Fibroblast of skin of left quadriceps (primary cell): ENCODE measurements at places on chromosomes 11 and 22.

DNA sequence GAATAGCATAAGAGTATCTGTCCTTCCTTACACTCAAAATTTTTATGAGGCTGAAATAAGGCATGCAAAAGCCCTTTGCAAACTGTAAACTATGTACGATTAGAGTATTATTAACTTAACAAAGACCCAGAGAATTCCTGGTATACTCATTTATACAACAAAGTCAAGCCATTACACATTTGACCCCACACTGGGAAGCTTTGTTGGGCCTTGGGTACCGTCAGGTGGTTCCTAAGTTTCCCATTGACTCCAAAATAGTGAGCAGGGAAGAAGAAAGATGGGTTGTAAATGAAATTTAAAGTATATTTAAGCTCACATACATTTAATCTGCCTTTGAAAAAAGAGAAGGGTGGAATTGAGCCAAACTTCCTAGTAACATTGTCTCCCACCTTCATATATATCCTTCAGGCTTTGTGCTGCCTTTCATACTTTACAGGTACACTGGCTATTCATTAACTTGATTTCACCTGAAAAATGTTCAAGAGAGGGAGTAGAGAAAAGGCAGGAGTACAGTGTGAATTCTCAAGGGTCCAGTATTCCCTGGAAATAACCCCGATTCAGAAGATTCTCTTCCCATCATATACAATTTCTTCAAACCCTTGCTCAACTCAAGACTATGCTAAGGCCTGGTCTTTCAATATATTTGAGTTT, 68.6 kb downstream of the SOX6 start:
- no peak for DNase-seq

DNA sequence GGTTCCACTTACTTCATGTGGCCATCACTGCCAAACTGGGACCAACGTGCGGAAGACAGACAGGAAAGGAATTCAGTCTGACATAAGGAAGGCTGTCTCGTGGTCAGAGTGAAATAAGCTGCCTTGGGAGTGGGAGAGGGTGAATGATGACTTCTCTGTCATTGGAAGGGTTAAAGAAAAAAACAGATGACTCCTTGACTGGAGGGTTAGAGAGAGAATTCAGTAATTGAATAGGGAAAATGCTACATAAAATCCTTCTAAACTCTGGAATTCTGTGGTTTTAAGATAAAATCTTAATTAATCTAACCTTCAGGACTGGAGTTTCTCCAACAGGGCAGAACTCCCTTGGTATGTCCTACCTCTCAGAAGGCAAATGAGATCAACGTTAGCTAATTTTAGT, 33.8 kb downstream of the RAB30 start:
- peak; percentile 52 for DNase-seq

GRCh38 chr11:79098146-79098545, 342.7 kb downstream of the TENM4 start:
- DNase-seq: no peak

GRCh38 chr11:75269896-75270295, 29.3 kb downstream of the TPBGL start:
- no peak for DNase-seq

GRCh38 chr11:123152951-123153350, 42.1 kb downstream of the CLMP start:
- no peak for DNase-seq

DNA sequence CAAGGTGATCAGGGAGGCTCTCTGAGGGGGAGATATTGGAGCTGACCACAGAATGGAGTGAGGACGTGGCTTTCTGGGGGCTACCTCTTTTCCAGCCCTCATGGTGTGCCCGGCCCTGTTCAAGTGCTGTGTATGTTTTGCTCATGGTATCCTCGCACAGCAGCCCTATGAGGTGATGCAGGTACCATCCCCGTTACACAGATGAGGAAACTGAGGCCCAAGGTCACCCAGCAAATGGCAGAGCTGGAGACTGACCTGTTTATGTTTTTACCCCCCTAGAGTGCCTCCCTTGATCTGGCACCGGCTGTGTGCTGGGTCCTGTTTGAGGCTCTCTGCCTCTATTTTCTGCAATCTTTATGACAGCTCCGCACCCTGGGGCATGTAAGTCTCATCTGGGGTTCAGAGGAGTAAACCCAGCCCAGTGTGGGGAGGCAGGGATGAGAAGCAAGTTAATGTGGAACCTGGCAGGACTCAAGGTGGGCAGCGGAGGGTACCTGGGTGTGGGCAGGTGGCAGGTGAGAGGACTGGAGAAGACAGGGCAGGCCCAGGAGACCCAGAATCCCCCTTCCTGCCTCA, 20.8 kb downstream of the SGSM1 start:
- no peak for DNase-seq

GRCh38 chr11:35735411-35735810, 72.8 kb downstream of the TRIM44 start:
- no peak for DNase-seq

DNA sequence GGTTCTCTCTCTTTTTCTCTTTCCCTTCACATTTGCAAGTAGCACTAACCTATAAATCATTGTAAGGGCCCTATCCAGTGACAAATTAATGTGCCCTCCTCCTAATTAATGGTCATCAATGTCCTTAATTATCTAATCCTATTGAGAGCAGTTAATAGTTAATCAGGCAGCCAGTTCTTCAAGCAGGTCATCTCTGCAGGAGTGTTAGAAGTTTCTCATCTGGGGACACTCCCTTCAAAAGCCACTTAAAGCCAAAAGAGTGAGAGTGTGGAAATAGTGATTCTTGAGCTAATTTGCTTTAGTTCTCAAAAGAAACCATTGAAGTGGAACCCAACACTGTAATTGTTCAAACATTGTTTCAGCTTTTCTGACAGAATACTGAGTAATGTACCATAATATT, 141.6 kb downstream of the ELP4 start:
- DNase-seq: no peak

- DNase-seq: peak; percentile 7
Observed at GRCh38 chr22:32080904-32081303, 37.8 kb downstream of the SLC5A1 start.

DNA sequence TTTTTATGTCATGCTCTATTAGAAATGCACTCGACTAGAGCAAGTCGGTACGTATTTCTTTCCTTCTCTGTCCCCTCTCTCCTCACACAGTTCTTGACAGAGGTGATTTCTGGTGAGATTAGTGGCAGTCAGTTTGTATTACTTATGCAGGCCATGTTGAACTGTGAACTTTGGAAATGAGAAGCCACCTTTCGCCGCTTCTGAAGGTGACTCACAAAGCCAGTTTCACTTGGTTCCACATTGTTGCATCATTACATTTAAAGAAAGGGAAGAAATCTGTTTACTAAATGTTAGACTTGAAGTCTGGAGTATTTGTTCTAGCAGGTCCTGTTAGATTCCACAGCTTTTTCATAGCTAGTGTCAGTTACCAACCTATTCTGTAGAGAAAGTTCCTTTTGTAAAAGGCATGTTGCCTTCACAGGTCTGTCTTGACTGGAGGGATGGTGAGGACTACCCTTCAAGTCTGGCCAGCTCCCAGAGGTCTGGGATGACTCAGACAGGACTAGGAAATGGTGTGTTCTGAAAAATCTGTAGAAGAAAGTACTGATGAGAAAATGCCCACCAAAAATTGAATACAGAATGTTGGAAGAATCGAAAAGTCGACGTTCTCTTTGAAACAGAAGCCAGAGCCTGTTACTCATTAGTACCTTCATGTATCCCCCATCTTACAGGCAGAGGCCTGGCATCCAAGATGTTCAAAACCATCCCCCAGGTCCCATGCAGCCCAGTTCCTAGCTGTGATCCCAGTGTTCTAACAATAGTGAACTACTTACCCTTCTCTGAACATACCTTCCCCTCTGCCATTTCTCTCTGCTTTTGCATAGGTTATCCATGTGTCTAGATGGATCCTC, 181.4 kb downstream of the DBX1 start:
- DNase-seq: peak; percentile 66

GRCh38 chr22:49492308-49492707, 335.4 kb downstream of the BRD1 start:
- no peak for DNase-seq

GRCh38 chr22:31343235-31344191, 2.6 kb downstream of the PATZ1 start:
- no peak for DNase-seq

DNA sequence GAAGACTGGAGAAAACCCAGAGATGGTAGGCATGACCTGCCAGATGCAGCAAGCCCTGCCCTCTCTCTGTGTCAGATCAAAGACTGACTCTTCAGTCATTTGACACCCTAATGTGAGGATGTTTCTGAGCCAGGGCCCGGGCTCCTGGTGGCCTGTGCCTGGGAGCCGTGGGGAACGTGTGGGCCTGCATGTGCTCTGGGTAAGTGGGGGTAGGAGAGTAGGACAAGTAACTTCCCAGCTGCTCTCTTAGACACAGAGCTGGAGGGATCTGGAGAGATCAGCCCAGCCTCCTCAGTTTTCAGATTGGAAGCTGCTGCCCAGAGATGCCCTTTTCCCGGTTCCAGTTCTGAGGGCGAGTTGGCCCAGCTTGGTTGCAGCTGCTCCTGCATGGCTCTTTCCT, 110.8 kb downstream of the TEAD1 start:
- DNase-seq: no peak

DNA sequence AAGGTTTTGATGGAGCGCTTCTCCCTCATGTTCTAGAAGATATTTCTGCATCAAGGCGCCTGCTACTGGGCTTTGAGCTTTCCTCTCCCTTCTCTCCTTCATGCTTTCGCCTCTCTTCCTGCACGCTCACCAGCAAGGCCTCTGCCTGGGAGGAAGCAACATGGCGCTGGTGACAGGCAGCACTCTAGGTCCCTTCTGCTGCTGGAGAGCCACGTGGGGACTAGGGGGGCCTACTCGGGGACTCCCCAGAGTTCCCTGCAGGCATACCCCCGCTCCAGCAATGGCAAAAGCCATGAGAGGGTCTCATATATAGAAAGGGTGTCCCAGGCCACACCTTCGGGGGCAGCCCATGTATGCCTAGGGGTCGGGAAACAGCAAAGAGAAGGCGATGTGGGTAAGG, 49.7 kb downstream of the GRIK4 start:
- DNase-seq: no peak

DNA sequence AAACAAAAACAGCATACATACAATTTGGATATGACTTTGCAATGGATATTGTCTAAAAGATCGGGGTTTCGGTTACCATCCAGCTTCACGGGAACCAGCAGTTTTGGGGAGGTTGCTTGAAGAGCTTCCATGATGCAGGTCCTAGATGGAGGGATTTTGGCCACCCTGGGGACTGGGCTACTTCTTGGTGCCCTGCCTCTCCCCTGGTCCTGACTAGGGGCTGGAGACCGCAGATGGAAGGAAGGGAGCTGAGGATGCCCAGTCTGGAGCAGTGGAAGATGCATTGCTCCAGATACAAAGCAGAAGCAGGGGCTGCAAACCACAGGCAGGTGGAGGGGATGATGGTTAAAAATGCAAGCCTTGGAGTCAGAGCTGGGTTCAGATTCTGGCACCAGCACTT, 13.5 kb downstream of the SOX10 start:
- no peak for DNase-seq

GRCh38 chr11:75558939-75559843, 2.9 kb upstream of the SERPINH1 start:
- peak; percentile 88 for DNase-seq

DNA sequence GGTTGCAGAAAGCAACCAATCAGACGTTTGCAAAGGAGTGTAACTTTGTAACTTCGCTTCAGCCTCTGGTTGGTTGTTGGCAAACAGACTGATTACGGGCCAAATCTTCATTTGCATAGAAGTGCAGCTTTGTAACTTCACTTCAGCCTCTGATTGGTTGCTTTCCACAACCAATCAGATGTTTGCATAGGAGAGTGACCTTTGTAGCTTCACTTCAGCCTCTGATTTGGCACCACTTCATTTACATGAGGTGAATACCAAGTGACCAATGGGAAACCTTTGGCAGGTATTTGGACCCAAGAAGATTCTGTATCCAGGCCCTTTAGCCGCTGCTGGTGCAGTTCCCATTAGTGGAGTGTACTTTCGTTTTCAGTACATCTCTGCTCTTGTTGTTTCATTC, 16.0 kb downstream of the USP47 start:
- DNase-seq: no peak

DNA sequence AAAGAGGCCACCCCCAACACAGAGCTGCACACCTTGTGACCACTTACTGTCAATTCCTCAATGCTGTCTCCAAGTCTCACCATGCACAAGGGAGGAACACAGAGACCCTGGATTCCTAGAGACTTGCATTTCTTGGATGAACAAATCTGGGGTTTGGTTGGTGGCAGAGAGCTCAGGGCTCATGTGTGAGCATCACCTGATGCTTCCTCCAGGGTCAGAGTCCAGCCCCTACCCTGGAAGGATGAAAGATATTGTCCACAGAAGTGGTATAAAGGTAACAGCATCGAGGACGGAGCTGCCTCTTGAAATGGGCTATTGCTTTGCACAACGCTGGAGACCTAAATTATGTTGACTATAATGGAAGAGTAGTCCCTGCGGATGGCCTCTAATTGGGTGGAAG, 36.0 kb downstream of the GGTLC2 start:
- DNase-seq: no peak

- no peak for DNase-seq
Observed at GRCh38 chr11:3834664-3835461, 5.9 kb downstream of the RHOG start.

- DNase-seq: no peak
Observed at GRCh38 chr22:49727881-49728569, 99.6 kb downstream of the BRD1 start.

- DNase-seq: no peak
Observed at GRCh38 chr11:1755692-1756561, 5.5 kb upstream of the IFITM10 start.

- no peak for DNase-seq
Observed at GRCh38 chr11:2923446-2924375, 5.5 kb downstream of the PHLDA2 start.

DNA sequence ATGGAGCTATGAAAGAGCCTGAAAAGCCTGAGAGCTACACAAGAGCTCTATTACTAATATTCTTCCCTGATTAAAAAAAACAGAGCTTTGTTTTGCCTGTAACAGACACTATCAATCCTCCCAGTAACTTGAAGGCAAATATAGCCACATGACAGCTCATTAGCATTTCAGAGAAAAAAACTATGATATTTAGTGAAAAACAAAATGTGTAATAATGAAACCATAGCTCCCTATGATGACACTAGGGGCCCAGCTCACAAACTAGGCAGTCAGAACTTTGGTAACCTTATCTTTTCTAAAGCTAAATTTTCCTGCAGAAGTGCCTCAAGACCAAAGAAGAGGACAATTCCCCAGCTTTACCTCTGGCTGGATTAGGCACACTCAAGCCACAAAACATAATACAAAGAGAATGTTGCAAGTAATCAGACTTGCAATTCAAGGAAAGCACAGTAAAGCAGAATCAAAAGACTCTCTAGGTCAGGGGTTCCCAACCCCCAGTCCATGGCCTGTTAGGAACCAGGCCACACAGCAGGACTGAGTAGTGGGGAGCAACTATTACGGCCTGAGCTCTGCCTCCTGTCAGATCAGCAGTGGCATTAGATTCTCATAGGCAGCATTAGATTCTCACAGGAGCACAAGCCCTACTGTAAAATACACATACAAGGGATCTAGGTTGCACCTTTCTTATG, 53.3 kb downstream of the MRTFA start:
- no peak for DNase-seq
